Activated CD8-positive, alpha-beta T cell treated with anti-CD3 and anti-CD28 coated beads for 36 hours (primary cell): ENCODE measurements at places on chromosomes 6 and 20. TPM values are rescaled to one million over a fixed set of nuclear protein-coding genes. Genes with fewer than 3 reads are reported as not detected.

ARMC12 gene
- 1.1 TPM for total RNA-seq

MYLK2 gene
- total RNA-seq, result 0.27 TPM

RAD21L1 gene
- total RNA-seq, result 0.25 TPM

SLC22A3 gene
- total RNA-seq, result not detected

CTCFL gene
- total RNA-seq, result not detected

CST7 gene
- 48.5 TPM for total RNA-seq

DNA sequence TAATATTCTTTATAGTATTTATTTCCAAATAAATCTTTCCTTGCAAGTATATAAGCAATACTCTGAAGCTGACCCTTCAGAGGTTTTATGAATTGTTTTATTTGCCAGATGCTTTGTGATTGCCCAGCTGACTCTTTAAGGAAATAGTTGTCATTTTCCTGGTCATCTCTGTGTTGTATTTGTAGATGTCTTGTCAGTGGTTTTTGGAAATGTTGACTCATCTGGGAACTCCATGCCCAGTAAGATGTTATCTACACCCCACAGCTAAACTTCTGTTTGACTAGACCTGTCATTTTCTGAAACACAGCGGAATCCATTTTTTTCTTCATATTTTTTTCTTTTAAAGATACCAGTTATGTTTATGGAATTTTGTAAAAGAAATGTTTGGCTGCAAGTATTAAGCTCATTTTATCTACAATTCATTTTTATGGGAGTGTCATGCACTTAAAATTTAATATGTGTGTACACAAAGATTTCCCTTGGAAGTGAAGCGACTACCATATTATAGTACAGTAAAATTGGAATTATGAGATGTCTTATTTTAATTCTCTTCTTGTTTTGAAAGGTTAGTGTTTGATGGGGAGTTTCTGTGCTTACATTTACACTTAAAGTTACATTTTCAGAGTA, 491.0 kb downstream of the NKAIN2 start:
- H3K27ac ChIP-seq, result no peak overlapping the region
- no peak overlapping the region for H3K4me3 ChIP-seq
- no peaks in the 10 kb centered on the region for H3K36me3 ChIP-seq
- no peaks in the 10 kb centered on the region for H3K27me3 ChIP-seq

DNA sequence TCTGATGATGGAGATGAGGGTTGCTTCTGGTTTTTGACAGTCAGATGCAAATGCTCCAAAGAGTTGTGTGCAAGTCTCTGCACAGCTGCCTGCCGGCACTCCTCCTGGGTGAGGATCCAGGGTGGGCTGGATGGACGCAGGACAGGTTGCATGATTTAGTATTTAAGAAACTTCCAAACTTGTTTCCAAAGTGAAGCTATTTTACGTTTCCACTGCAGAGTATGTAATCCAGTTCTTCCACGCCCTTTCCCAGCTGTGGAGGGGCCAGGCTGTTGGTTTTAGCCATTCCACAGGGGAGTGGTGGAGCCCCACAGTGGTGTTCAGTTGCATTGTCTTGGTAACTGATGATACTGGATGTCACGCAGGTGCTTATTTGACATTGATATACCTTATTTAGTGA, 157.3 kb downstream of the THBS2 start:
- H3K4me1 ChIP-seq, result no peaks in the 10 kb centered on the region
- H3K36me3 ChIP-seq, result no peaks in the 10 kb centered on the region
- peaks cover 11% of the 10 kb centered on the region for H3K27me3 ChIP-seq
- no peak for DNase-seq

DNA sequence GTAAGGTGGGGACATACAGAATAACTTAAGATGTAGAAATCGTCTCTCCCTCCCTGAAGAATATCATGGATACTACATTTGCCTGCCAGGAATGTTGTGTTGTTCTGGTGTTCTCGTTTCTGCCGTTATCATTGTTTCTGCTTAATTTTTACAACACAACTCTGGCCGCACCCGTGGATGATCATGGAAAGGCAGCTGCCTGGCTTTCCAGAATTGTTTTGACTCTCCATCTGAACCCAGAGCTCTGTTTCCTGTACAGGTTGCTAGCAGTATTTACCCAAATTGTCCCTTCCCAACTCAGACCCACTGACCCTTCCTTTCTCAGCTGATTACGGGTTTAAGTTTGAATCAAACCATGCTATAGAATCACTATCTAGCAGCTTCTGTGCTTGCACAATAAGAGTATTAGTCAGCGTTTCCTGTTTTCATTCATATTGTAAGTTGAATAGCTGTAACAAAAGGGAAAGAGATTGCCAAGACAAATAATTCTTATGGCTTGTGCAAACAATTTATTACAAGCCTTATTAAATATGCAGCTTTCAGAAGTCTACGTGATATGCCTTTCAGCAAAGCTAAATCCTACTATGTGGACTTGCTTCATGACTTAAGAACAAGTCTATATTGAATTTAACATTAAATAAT, 139.0 kb downstream of the MTHFD1L start:
- peaks cover 30% of the 10 kb centered on the region for H3K4me1 ChIP-seq
- no peak overlapping the region for H3K4me3 ChIP-seq
- H3K36me3 ChIP-seq, result peaks cover 33% of the 10 kb centered on the region
- no peak for DNase-seq
- peak overlapping the region; percentile 7 for H3K27ac ChIP-seq
- H3K27me3 ChIP-seq, result no peaks in the 10 kb centered on the region

DNA sequence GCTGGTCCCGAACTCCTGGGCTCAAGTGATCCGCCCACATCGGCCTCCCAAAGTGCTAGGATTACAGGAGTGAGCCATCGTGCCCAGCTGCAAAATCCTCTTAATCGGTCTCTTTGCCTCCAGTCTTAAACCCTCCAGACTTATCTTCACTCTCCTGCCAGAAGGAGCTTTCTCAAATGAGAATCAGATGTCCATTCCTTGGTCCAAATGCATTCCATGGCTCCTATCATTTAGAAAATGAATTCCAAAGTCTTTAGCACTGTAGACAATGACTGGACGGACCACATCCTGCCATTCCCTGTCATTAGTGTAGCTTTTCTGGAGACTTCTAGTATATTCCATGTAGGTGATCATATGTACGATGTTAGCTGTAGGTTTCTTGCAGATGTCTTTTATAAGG, 141.9 kb downstream of the ID4 start:
- no peaks in the 10 kb centered on the region for H3K4me1 ChIP-seq
- DNase-seq, result no peak
- no peaks in the 10 kb centered on the region for H3K27me3 ChIP-seq
- H3K36me3 ChIP-seq, result no peaks in the 10 kb centered on the region
- no peak overlapping the region for H3K4me3 ChIP-seq
- no peak overlapping the region for H3K27ac ChIP-seq

- no peak overlapping the region for H3K27ac ChIP-seq
- DNase-seq, result no peak
- H3K4me3 ChIP-seq, result no peak overlapping the region
- no peaks in the 10 kb centered on the region for H3K4me1 ChIP-seq
- no peaks in the 10 kb centered on the region for H3K36me3 ChIP-seq
- peaks cover 2% of the 10 kb centered on the region for H3K27me3 ChIP-seq
Measured at GRCh38 chr20:36367907-36368799, 62.0 kb downstream of the DLGAP4 start.

- peaks cover 28% of the 10 kb centered on the region for H3K4me1 ChIP-seq
- no peaks in the 10 kb centered on the region for H3K27me3 ChIP-seq
- no peak for DNase-seq
- H3K36me3 ChIP-seq, result peaks cover 25% of the 10 kb centered on the region
Measured at GRCh38 chr6:42564506-42564825, 637 bp downstream of the UBR2 start.

DNA sequence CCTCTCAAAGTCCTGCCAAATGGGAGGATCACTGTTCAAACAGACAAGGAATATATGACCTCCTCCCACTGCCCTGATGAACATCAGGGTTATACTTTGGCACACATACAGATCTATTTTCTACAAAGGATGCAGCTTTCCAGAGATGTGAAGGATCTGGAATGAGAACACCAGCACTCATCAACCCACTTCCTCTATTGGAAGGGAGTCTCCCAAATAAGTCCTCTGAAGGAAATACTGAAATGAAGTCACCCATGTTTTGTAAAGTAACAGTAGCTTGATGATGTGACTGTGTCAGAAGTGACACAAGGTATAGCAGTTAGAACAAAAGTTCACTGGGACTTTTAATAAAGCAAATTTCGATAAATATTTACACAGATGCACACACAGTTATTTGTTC, 104.9 kb downstream of the OGFRL1 start:
- no peak for DNase-seq
- no peaks in the 10 kb centered on the region for H3K4me1 ChIP-seq
- peaks cover 9% of the 10 kb centered on the region for H3K27me3 ChIP-seq
- H3K27ac ChIP-seq, result no peak overlapping the region
- H3K4me3 ChIP-seq, result no peak overlapping the region
- H3K36me3 ChIP-seq, result no peaks in the 10 kb centered on the region

DNA sequence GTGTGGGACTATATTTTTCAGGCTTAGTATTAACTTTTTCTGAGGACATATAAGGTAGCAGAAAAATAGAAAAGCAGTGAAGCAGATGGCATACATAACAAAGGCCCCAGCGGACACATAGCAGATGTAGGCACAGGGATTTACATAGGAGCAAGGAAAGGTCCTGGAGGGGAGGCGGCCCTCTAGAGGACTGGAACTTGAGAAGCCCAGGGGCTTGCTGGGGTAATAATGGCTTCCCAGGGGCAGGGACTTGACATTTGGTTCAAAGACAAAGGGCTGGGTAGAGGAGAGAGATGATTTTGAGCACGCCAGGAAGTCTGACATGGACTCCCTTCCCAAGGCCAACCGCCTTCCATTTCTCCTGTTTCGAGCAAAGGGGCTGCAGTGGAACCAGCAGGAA, 31.7 kb upstream of the OSTM1 start:
- no peak for DNase-seq
- H3K27ac ChIP-seq, result no peak overlapping the region
- no peak overlapping the region for H3K4me3 ChIP-seq
- peaks cover 13% of the 10 kb centered on the region for H3K27me3 ChIP-seq

DNA sequence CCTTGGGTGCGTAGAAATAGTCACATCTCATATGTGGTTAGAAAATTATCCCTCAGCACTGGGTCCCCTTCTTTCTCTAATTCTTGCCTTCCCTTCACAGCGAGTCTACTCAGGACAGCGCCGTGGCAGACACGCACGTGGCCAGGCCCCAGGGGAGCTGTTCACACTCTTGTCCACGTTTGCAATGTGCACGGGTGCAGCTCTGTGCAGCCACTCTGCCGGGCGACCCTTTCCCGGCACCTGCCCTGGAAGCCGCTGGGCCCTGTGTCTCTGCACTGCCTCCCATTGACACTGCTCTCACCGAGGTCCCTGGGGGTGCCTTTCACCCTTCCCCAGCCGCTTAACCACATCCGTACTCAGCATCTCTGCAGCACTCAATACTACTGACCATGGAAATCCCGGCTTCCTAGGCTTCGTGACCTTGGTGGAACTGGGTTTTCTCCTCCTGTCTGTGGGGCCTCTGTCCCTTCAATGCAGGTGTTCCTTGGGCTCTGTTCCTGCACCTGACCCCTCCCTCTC, 104.9 kb downstream of the DACT2 start:
- no peaks in the 10 kb centered on the region for H3K4me1 ChIP-seq
- H3K27ac ChIP-seq, result no peak overlapping the region
- H3K4me3 ChIP-seq, result no peak overlapping the region
- peaks cover 2% of the 10 kb centered on the region for H3K27me3 ChIP-seq

GRCh38 chr20:59289994-59290393, 10.4 kb upstream of the EDN3 start:
- H3K27me3 ChIP-seq, result no peaks in the 10 kb centered on the region
- no peak for DNase-seq
- no peaks in the 10 kb centered on the region for H3K36me3 ChIP-seq
- no peak overlapping the region for H3K4me3 ChIP-seq
- H3K4me1 ChIP-seq, result peaks cover 11% of the 10 kb centered on the region

- DNase-seq, result no peak
- peaks cover 10% of the 10 kb centered on the region for H3K27me3 ChIP-seq
- H3K27ac ChIP-seq, result no peak overlapping the region
- no peak overlapping the region for H3K4me3 ChIP-seq
- no peaks in the 10 kb centered on the region for H3K36me3 ChIP-seq
Measured at GRCh38 chr6:70264306-70264705, 38.6 kb downstream of the COL9A1 start.

GRCh38 chr6:154356113-154356512, 490 bp downstream of the IPCEF1 start:
- peaks cover 13% of the 10 kb centered on the region for H3K27me3 ChIP-seq
- no peak overlapping the region for H3K4me3 ChIP-seq
- no peaks in the 10 kb centered on the region for H3K36me3 ChIP-seq
- no peak overlapping the region for H3K27ac ChIP-seq

GRCh38 chr6:136037876-136038460, 186.5 kb downstream of the PDE7B start:
- H3K4me1 ChIP-seq, result peaks cover 15% of the 10 kb centered on the region
- peak overlapping the region; percentile 18 for H3K27ac ChIP-seq
- peaks cover 4% of the 10 kb centered on the region for H3K27me3 ChIP-seq
- no peak for DNase-seq
- H3K36me3 ChIP-seq, result no peaks in the 10 kb centered on the region
- H3K4me3 ChIP-seq, result peak overlapping the region; percentile 44

GRCh38 chr20:24651171-24651975, 181.9 kb downstream of the SYNDIG1 start:
- H3K4me3 ChIP-seq, result no peak overlapping the region
- no peaks in the 10 kb centered on the region for H3K36me3 ChIP-seq
- peaks cover 1% of the 10 kb centered on the region for H3K4me1 ChIP-seq
- DNase-seq, result no peak
- no peaks in the 10 kb centered on the region for H3K27me3 ChIP-seq

- H3K4me3 ChIP-seq, result no peak overlapping the region
- DNase-seq, result no peak
- H3K27me3 ChIP-seq, result no peaks in the 10 kb centered on the region
- H3K27ac ChIP-seq, result no peak overlapping the region
Measured at GRCh38 chr6:26389349-26389894, 6.5 kb downstream of the BTN2A2 start.

DNA sequence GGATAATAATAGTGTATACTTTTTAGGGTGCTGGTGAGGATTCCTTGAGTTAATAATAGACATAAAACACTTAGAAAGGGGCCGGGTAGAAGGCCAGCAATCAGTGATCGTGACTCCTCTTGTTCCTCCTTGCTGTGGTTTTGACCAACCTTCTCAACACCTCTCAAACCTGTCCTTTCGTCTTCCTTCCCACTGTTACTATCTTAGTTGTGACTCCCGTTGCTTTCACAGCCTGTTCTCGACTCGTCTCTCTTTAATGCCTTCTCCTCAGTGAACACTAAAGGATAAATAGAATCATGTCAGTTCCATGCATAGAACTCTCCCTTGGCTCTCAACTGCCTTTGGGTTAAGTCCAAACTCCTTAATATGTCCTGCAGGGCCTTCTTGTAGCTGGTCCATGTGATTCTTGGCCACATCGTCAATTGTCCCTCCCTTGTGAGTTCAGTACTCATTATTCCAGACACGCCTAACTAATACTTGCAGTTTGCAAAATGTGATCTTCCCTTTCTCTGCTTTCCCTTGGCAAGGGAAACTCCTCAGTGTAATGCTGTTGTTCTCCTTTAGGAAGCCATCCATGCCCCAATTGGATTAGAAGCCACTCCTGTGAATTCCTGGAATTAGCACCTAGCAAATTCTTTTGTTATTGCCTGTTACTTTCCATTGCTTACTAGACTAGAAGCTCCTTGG, 164.9 kb downstream of the UTRN start:
- no peak overlapping the region for H3K4me3 ChIP-seq
- H3K27ac ChIP-seq, result peak overlapping the region; percentile 2
- H3K4me1 ChIP-seq, result peaks cover 3% of the 10 kb centered on the region
- no peak for DNase-seq
- peaks cover 35% of the 10 kb centered on the region for H3K36me3 ChIP-seq
- no peaks in the 10 kb centered on the region for H3K27me3 ChIP-seq
